ENCODE measurements at places on chromosomes 5 and 9. TPM values are rescaled to one million over a fixed set of nuclear protein-coding genes. Genes with fewer than 3 reads are reported as not detected.

The STKLD1 gene
- total RNA-seq: 3.8 TPM

The DMGDH gene
- total RNA-seq: 0.84 TPM

The HMMR gene
- total RNA-seq: 13.3 TPM

DNA sequence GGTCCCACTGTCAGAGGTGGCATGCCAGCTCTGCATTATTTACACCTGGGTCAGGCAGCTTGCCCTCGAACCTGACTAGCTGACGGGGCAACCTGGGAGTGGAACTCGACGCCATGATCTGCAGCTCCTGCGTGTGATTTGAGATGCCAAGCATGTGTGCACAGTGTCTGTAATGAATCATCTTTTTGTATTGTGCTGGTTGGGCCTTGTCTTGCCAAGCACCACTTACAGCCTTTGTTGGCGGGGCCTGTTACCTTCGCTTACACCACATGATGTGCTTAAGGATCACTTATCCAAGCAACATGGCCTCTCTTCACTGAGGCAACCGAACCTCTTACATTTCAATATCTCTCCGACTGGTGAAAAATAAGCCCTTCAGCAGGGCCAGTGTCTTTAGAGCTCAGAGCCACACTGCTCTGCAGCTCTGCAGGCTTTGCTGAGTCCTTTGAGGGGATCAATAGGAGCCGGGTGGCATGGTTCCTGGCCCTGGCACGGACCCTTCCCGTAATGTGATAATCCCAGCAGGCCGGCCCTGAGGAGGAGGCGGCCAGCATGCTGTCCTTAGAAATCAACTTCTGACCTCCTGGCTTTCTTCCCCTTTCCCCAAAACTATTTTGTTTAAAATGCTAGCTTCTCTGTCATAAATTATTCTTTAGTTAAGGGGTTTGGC, 297.7 kb upstream of the CD180 start:
- H3K4me1 ChIP-seq: peaks cover 2% of the 10 kb centered on the region

- DNase-seq: no peak
- H3K4me3 ChIP-seq: no peak overlapping the region
- no peaks in the 10 kb centered on the region for H3K27me3 ChIP-seq
- H3K36me3 ChIP-seq: no peaks in the 10 kb centered on the region
Measured at GRCh38 chr5:63655043-63655442, 307.2 kb downstream of the HTR1A start.

- no peak for DNase-seq
- no peak overlapping the region for H3K4me3 ChIP-seq
- H3K36me3 ChIP-seq: peaks cover 23% of the 10 kb centered on the region
Measured at GRCh38 chr9:33964086-33964768, 84.5 kb downstream of the UBAP2 start.

Measured in progenitor cell of endocrine pancreas (in vitro differentiated cells).